ENCODE measurements at places on chromosomes 6 and 20.
A peak's percentile ranks its signal among the peaks of the same experiment; 100 is the strongest.

GRCh38 chr6:69942485-69942884, 76.1 kb downstream of the COL19A1 start:
- no peak for DNase-seq

GRCh38 chr6:44456070-44456965, 68.8 kb downstream of the CDC5L start:
- DNase-seq, result peak; percentile 78

DNA sequence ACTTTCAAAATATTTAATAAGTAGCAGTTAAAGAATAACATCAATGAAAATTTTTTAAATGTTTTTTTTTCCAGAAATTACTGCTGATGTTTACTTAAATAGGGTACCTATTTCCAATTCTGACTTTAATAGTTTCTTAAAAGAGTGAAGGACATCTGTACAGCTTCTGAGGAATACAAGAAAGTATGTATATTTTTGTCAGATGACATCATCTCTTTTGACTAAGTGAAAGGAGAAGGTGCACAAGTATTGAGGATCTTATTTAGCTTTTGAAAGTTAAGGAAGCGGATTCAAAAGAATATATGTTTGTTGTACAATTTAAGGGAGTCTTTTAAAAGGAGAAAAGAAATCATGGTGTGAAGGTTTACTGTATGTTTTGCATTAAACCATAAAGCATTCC, 90.0 kb upstream of the SLC35B3 start:
- DNase-seq, result no peak

GRCh38 chr20:58322083-58322482, 12.6 kb downstream of the RAB22A start:
- DNase-seq, result no peak

DNA sequence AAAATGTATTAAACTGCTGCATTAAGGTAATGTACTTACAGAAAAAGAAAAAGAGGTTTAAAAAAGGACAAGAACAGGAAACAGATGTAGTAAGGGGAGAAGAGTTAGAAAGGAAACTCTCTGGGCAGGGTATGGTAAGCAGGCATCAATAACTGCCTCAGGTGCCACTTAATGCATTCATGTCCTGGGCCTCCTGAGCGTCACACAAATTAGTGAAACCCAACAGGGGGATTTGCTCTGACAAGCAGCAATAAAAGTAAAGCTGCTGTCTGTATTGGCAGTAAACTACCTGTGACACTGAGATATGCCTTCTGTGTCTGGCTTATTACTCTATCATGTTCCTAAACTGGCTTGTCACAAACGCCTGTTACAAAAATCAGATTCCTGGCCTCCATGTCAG, 1.5 kb upstream of the EFHC1 start:
- no peak for DNase-seq

- DNase-seq, result no peak
These were observed 10.9 kb upstream of the CALHM6 start for GRCh38 chr6:116450185-116450710.

DNA sequence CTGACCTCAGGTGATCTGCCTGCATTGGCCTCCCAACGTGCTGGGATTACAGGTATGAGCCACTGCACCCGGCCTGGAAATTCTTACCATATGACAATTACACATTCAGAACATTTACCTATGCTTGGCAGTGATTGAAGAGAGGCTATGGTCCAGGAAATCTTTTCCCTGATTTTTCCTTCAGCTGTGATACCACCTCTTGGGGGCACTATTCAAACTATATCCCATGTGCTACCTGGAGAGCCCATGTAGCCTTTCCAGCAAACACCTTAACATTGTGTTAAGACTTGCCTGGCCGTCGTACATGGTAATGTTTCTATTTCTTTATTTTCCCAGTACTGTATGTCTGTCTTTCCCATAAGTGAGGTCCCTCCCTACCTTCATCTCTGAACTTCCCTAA, 61.7 kb upstream of the C20orf144 start:
- DNase-seq, result no peak

GRCh38 chr20:5316188-5317158, at the start of gene PROKR2:
Gene PROKR2 (minus strand): TSS chr20:5316954. CDS start chr20:5314369, 2,585 bp downstream.
- peak; percentile 58 for DNase-seq

GRCh38 chr6:28634761-28635546, 109.3 kb downstream of the GPX5 start:
- peak; percentile 43 for DNase-seq

DNA sequence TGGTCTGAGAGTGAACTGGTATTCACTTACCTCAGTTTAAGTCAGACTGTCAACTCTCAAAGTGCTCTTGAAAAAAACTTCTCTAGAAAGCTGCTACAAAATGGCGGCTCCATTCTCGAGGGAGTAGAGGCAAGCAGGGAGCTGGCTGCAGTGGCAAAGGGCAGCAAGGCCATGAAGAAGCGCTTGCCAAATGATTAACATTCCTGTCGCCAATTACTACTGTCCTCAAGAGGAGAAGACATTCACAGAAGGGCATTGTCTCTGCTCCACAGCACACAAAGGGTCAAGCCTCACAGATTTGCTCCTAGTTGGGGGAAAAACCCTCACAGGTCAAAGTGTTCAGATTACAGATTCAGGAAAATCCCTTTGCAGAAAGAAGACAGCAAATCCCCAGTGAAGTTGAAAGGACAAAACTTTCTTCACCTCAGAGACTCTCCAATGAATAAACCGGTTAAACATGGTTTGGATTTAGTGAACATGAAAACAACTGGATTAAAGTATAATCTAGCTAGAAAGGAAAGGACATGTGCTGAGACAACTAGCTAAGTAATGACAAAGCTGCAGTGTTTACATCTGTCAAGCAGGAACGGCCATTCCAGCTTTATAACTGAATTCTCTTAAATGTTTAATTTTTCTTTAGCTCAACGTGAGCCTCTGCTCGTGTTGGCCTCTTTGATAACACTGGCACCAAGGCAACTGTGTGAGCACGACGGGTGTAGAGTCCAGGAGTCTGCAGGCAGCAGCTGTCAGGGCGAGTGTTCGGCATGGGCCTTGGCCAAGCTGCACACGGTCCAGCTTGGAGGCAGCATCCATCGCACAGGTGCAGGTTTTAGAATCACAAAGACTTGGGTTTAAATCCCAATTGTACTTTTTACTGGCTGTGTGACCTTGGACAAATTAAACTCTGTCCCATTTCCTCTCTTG, 37.6 kb downstream of the NR2E1 start:
- DNase-seq, result peak; percentile 53

DNA sequence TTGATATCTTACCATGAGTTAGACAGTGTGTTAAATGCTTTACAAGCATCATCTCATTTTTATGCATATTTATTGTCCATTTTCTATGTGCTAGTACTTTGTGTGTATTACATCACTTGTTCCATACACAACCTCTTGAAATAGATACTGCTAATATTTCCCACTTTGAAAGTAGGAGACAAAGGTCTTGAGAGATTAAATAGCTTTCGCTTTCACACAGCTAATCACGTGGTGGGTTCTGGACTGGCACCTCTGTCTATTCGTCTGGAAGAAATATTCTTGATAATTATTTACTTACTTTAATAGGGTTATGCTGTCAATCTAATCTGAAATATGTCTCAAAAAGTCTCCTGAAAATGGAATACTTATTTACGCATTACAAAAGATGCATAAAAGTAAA, 30.2 kb downstream of the EPHA7 start:
- DNase-seq, result no peak

- DNase-seq, result no peak
These were observed 246.9 kb upstream of the PRDM1 start for GRCh38 chr6:105839266-105839665.

GRCh38 chr20:18197382-18198070, 59.9 kb downstream of the KAT14 start:
- no peak for DNase-seq

DNA sequence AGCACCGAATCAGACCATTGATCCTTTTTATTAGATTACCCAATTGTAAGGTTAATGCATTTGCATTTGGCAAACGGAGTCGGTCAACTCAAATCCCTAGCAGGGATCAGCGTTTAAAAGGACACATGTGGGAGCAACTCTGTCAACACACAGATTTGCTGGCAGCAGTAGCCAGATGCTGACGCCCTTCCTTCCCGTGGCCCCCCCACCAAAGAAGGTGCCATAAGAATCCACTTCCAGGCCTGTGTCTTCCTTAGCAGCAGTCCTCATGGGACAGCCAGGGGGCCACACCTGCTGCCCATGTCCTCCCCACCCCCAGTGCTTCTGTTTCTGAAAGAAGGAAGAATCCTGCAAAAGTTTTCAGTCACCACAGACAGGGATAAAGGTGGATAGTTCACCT, 24.5 kb upstream of the MAFB start:
- no peak for DNase-seq

DNA sequence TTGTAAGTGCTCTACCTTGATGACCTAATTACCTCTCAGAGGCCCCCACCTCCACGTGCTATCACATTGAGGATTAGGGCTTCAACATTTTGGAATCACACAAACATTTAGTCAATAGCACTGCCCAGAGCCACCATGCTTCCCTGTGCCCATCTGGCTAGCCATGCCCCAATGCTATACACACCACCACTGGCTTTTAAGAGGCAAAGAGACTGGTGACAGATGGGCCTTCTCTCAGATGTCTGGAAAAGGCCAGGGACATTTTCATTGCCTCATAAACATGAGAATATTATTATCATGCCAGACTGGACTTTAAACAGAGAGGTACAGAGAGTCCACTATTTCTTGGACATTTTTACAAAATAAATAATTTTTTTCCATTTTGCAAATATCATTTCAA, 29.8 kb downstream of the TRMT6 start:
- no peak for DNase-seq

- DNase-seq, result no peak
These were observed 383.8 kb downstream of the CDH4 start for GRCh38 chr20:61635721-61636455.

DNA sequence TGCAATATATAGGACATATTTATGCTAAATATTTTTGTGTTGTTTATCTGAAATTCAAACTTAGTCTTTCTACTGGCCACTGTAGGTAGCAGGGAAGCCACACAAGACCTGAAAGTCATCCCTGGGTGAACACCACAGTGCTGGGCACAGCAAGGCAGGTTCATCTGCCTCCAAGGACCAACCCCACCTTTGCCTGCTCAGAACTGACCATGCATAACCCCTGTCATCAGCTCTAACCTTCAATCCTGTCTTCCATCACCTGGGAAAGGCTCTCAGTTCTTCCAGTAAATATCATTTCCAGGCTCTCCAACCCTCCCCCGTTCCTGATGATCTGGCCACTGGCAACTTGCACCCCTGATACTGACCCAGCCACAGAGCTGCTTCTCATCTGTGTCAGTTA, 32.7 kb upstream of the CST7 start:
- peak; percentile 21 for DNase-seq

DNA sequence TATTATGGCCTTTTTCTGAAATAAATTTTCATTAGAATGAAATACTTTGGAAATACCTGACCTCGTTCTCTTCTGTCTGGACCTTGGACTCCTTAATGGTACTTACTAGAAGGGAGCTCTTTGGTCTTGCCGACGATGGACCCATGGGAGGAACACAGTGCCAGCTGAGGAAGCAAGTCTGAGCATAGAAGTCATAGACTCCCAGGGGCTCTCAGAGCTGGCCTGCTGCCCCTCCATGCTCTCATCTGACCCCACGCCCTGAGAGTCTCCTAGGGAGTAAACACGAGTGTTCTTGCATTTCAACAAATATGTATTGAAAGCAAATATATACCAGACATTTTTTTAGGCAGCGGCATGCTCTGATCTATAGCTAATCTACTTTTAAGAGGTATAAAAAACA, 87.8 kb downstream of the PLEKHG1 start:
- no peak for DNase-seq

DNA sequence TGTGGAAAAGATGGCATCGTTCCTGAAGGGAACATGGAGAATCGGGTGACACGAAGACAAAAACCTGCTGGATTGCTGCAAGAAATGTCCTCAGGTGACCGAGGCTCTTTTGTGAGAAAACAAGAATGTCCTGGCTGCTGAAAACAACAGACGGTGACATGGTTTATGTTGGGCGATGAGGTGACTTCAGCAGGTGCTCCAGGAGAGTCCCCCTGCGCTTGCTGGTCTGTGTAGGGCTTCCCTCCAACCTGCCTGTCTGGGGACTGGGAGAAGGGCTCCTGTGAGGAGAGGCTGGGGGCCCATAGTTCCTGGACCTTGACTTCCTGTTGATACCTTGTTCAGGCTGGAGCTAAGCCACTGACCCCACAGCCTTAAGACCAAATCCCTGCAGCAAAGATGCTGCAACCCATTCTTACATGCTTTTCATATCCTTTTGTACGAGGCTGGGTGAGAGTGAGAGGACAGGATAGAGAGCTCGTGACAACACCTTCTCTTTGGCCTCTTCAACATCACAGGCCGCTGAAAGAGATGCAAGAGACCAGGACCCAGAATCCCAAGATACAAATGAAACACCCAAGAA, 134.8 kb downstream of the CD83 start:
- DNase-seq, result no peak

GRCh38 chr6:19789100-19789803, 47.9 kb upstream of the ID4 start:
- no peak for DNase-seq

DNA sequence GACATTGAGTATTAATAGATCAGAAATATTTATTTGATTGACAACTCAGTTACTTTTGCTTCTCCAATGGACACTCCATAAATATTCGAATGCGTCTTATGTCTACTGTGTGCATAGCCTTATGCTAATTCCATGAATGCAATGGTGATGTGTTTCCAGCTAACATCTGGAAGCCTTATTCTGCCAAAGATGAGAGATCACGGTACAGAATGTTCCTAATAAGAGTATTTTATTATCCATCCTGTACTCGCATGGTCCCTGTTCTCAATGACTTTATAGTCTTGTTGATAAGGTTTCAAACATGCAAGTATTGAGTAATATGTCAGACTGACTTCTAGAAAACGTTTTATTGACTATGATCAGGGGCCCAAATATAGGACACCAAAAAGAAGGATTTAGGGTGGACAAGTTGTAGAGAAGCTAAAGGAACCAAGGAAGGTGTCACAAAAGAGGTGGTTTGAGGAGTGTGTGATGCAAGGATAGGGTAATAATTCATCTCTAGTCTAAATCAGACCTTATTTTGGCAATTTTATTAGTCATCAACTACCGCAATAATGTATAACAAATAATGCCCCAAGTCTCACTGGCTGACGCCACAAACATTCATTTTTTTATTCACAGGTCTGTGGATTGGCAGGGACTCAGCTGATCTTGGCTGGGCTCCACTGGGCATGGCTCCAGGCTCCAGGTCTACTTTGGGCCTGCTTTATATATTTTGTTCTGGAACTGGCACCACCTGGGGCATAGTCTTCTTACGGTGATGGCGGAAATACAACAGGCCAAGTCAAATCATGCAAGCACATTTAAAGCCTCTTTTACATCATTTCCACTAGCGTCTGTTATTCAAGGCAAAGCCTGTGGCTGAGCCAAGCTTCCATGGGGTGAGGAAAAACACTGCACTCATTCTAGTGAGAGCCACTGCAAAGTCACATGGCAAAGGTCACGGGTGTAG, 24.5 kb upstream of the CD83 start:
- no peak for DNase-seq

Data from GM13976 (cell line).